Uterus (tissue), 4 donors: ENCODE measurements at places on chromosomes 1 and 21. TPM values are rescaled to one million over a fixed set of nuclear protein-coding genes. Genes with fewer than 3 reads are reported as not detected.
A peak's percentile ranks its signal among the peaks of the same experiment; 100 is the strongest.

Gene SH3D21
- total RNA-seq: not detected

GRCh38 chr1:29235955-29236711 lies at the start of gene PTPRU:
Gene PTPRU (plus strand): TSS chr1:29236522. CDS start chr1:29236645, 123 bp downstream.
- DNase-seq: peak; percentile 87

DNA sequence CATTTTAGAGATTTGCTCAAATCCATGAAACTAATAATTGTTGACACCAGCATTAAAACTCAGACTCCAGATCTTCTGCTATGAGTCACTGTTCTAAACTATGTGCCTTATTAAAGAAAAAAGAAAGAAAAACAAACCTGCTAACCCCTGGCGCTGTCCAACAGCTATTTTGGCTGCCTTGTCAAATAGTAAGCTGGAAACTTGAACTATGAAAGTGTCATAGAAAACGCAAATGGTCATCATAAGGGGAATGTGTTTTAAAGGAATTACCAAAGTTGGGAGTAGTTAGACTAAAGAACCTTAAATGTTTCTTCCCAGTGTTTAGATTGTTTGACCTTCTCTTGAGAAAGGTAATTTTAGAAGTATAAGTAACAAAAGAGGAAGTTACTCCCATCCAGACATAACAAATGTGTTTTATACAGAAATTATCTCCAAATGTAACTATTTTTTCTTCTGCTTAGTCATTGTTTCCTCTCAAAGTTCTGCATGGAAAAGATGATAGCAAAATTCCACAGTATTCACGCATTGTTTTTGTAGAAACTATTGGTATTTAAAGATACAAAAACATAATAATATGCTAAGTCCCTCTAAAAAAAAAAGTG lies 272.4 kb downstream of the TPR start:
- DNase-seq: no peak

GRCh38 chr21:44998621-44999427 lies 59.0 kb downstream of the SLX9 start:
- peak; percentile 12 for DNase-seq

DNA sequence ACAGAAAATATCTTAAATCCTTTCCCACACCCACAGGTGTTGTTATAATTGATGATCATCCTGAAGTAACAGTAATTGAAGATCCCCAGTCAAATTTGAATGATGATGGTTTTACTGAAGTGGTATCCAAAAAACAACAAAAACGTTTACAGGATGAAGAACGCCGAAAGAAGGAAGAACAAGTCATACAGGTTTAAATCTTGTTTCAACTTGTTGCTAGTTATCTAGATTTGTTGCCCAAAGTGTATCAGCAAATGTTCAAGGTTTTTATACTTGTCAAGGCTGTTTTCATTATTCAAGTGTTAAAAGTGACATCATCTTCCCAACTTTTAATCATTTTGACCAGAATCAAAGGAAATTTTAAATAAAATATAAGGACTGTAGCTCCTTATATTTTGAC lies 64.7 kb downstream of the PRRC2C start:
- no peak for DNase-seq

Gene UCHL5
- 40.9 TPM for total RNA-seq

DNA sequence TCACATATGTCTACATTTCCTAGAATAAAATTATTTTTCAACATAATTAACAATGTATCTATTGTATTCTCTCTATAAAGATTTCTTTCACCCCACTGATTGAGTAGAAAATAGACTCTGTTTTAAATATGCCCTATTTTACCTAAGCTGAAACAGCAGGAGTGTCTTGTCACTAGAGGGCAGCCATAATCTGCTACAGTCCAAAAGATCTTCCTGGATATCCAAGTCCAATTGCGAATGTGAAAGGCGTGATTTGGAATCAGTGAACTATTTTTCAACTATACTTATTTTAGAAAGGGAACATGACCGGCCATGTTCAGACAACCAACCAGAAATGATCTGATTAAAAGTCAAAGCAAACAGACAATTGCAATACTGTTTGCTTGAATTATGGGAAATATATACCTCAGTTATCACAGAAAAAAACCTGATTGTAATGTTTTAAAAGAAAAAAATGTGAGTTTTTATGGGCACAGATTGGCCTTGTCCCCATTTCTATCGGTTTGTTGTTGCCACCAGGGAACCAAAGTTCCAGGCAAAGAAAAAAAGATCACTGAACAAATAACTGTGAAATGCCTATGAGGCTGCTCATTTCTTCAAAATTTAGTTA lies 1211.0 kb upstream of the ADGRL4 start:
- no peak for DNase-seq

Gene ZNF281
- 24.7 TPM for total RNA-seq

GRCh38 chr1:222702210-222702609 lies 10.1 kb downstream of the AIDA start:
- no peak for DNase-seq

Gene GPR25
- total RNA-seq: 0.28 TPM

DNA sequence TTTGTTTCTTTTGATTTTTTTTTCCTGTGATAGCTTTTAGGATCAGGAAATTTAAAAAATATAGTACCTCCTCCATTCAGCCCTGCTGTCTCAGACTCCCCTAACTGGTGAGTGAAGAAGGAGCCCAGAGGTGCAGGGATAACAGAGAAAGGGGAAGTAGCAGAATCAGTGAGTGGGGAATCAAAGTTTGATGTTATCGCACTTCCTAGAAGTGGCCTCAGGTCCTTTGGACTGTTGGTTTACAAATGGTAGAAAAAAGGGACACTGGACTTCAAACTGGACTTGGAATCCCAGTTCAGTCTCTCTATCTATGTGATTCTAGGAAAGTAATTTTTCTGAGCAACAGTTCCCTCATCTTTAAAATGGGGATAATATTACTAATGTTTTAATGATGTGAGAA lies 99.5 kb downstream of the FGGY start:
- DNase-seq: no peak

- DNase-seq: no peak
Measured at GRCh38 chr1:9654051-9654833, 2.7 kb downstream of the PIK3CD start.

- DNase-seq: no peak
Measured at GRCh38 chr1:33261344-33261743, 5.1 kb downstream of the ZNF362 start.

DNA sequence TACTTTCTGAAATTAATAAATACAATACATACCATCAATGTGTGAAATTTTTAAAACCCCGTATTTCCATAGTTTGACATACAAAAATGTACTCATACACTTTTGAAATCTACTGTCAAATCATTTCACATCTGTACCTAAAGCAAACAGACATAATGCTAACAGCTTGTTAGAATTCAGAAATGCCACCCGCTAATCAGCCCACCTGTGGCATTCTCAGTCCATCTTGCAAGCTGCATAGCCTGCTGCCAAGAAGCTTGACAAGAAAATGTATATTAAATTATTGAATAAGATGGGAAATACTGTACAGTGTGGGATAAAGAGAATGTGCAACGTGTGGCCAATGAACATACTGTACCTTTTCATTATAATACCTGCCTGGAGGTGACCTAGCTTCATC lies 55.1 kb downstream of the ZBTB18 start:
- no peak for DNase-seq

Gene LEFTY1
- total RNA-seq: not detected

Gene CFAP141
- not detected for total RNA-seq

DNA sequence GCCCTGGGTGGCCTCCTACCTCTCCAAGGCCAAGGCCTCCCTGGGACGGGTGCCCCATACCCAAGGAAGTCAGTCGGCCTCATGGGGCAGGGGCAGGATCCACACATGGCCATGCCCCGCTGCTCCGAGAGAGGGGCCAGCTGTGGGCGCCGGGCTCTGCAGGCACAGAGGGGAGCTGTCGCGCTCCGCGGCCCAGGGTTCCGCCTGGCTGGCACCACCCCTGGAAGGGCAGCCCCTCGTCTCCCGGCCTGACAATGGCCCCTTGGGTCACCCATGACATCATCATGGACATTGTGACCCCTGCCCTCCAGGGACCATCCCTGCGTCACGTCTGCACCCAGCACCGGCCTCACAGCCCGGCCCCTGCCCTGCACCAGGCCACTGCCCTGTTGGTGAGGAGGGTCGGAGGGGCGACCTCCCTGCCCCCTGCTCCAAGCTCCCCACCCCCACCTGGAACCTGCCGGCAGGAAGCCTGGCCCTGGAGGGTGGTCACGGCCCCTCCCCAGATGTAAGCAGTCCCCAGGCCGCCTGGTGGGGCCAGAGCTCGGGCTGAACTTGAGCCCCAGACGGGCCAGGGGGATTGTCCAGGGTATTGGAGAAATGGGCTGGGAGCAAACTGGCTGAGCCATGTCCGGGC lies 5.8 kb downstream of the TTLL10 start:
- no peak for DNase-seq

DNA sequence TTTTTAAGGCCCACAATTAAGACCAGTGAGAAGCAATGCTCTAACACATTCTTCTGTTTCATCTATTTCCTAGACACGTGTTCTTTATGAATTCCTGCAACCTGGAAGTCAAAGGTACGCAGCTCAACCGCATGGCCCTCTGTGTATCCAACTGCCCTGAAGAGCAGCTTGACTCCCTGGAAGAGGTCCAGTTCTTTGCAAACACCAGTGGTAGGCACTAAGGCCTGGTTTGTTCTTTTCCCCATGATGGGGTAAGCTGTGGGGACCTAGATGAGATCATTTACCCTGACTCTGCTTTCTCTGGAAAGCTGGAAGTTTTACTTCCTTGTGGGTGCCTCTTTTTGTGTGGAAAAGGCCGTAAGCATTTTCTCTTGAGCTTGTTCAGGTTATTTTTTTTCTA lies 7.3 kb downstream of the SLC44A3 start:
- no peak for DNase-seq

DNA sequence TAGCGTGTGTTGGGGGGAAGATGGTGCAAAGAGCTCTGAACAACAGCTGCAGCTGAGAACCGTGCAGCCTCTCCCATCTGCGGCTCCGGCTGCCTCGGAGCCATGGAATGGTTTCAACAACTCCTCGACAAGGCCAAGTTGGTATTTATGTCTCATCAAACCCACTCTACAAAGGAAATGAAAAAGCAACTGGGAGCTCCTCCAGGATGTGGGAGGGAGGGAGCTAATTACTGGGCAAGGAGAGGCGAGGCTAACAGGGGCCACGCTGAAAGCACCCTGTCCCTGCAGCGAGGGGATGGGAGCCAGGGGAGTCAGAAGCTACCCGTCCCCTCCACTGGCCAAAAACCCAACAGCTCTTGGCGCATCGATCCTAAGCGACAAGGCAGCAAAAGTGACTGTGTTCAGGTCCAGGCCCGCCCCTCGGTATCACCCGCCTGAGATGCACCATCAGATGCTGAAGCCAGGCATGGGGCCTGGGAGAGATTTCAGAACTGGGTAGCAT lies 63.1 kb downstream of the ACOT7 start:
- no peak for DNase-seq

DNA sequence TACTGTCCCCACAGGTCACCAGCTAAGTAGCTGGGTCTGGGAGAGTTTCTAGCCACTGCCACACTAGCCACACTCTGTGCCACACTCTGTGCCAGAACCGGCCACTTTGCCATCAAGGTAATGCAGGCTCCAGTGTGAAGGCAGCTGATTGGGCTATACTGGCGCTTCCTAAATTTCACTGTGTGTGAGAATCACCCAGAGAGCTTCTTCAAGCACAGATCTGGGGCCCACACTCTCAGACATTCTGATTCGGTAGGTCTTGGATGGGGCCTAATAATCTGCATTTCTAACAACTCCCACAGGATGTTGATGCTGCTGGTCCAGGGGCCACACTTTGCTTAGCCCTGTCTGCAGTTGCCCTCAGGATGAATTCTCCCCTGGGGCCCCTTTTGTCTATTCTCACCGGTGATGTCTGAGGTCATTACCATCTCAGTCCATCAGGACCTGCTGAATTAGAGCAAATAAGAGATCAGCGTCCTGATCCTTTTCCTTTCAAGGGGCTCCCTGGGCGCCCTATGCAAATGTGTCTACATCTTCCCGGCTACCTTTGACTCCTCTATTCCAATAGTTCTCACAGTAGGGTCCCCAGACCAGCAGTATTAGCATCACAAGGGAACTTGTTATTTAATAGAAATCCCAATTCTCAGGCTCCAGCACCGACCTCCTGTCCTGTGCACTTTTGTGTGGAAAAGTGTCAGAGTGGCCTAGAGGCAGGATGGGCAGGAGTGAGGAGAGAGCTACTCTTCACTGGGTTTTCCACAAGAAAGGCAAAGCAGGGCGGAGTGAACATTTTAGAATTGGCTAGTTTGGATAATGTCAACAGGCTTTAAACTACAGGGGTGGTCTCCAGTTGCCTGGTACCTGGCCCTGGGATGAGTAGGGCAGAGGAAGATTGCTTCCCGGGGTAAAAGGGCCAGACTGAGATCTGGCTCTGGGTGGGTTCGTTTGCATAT lies 24.7 kb upstream of the LRRN2 start:
- no peak for DNase-seq

Gene HRNR
- total RNA-seq: 0.06 TPM

- no peak for DNase-seq
Measured at GRCh38 chr1:156060937-156061636, at the start of gene RAB25. Gene RAB25 (plus strand): TSS chr1:156061160. CDS start chr1:156061401, 241 bp downstream.

DNA sequence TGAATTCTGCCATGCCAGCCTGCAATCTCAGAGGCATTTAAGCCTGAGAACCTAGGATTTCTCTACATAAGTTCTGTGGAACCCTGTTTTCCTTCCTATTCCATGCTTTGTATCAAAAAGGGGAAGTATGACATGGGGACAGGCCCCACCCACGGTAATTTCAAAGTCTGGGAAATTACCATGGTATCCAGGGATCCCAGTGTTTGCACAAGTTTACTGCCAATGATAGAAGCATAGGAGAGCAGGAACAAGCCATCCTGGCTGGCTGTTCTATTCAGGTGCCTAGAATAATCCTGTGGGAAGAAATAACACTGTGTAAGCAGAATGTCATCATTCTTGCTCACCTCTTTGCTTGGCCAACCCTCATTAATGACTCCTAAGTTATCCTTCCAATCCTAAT lies 53.8 kb upstream of the ATP1B1 start:
- DNase-seq: no peak

DNA sequence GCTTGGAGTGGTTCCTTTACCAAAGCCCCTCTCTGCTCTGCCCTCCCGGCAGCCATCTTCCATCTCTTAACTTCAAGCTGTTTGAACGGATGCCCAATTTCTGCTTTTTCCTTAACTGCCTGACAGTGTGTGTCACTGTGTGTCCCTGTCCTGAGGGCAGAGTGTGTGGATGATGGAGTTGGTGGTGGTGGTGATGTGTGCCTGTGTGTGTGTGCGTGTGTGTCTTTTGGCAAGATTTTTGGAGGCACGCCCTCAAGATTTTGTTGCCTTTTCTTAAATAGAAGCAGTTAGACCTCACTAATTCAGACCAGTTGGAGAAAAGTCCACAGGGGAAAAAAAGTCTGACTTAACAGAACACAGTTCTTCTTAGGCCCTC lies 30.3 kb downstream of the SERTAD4 start:
- DNase-seq: no peak

DNA sequence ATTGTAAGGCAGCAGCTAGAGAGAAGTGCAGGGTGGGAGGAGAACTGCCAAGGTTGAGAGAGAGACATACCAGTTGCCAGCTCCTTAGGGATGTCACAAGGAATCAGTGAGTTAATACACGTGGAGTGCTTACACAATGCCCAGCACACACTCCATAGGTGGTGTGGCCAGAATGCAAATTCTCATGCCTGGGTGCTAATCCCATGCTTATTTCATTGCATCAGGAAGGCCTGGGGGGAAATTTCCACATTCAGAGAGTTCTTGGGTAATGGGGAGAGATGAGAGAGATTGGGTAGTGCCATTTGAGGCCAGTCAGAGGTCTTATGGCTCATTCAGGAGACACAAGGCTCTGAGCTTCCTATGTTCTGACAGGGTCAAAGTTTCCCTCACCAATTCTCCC lies 38.7 kb downstream of the GJA5 start:
- no peak for DNase-seq
